ENCODE measurements at places on chromosomes 5 and 9.

DNA sequence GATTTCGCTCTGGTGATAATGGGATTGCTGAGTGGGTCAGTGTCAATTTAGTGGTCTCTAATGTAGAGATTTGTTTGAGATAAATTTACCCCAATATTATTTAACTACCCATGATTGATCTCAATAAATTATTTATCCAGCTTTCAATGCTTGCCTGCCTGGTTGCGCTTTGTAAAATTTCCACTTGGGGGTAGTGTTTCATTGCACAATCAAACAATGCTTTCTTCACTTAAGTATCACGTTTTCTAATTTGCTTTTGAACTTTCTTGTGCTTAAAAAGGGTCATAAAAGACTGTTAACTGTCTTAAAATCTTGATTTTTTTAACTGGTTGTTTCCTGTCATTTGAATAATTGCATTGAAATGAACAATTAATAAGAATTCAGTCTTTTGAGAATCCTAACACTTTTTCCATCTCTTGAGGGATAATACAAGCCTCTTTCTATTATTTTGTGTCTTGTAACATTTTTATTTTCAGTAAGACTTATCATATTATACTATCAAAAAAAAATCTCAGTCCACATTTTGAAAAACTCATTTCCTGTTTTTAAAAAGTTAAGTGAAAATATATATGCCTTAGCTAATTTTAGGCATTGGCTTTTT, 18.7 kb downstream of the HSD17B4 start:
- DNase-seq: no peak

DNA sequence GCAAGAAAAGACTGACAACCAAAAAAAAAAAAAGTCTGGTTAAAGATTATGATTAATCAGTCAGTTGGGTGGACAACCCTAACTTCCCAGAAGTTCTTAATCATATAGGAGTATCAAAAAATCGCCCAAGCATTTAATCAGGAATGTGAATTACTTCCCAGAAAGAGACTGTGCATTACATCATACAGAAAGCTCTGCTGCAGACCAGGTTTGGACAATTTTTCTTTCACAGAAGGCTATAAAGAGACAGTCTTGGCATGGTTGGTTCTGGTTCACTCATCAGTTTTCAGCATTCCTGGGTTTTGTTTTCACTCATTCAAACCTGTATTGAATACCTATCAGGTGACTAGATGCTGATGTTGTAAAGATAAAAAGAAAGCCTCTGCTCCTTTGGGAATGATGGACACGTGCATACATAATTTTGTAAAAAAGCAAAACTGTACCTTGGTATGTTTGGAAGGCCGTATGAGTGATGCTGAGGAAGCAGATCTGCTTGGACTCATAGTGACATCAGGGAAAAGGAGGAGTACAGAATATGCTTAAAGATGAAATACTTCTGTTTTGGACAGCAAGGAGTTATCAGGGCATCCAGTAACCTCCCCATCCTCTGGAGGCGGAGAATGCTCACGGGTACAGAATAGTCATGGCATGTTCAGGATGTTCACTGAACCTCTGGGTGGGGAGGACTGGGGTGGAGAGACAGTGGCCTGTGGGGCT, 178.4 kb downstream of the GNA14 start:
- no peak for DNase-seq

- DNase-seq: no peak
Measured at GRCh38 chr9:99822109-99822805, 572 bp downstream of the NR4A3 start.

DNA sequence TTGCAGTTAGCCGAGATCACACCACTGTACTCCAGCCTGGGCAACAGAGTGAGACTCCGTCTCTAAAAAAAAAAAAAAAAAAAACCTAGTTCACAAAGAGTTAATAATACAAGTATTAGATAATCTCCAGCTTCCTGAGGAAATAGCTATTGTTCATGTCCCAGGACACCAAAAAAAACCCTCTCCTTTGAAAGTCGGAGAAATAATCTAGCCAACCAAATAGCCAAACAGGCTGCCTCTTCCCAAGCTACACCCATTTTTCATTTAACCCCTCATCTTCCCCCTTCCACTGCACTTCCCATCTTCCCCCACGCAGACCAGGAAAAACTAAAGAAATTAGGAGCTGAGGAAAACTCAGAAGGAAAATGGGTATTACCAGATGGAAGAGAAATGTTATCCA, 23.6 kb downstream of the CNOT8 start:
- no peak for DNase-seq

DNA sequence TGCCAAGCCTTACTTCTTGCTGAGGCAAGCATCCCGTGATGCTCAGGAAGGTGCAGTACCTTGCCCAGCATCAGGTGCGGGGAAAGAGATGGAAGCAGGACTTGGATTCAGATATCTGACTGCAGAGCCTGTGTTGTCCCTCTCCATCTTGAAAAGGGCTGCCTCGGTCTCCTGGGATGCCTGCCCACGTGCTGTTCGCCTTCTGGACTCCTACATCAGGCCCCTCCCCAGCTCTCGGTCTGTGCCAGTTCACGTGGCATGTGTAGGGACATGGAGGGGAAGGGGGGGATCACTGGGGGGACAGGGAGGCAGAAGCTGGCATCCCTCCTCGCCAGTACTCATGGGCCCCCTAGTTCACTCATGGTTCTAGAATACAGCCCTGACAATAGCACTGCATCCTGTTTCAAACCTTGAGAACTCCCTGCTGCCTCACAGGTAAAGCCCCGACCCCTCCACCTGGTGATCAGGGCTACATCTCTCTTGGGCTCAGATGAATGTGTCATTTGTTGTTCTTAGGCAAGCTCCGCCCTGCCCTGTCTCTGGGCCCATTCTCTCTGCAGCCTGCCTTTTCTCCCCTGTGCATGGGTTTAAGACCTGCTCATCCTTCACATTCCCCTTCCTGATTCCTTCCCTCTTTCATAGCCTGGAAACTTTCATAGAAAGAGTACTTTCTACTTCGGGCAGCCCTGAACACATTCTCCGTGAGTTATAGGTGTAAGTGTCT, 38.9 kb upstream of the SLC25A51 start:
- no peak for DNase-seq

Measured in activated CD4-positive, CD25-positive, alpha-beta regulatory T cell treated with anti-CD3 and anti-CD28 coated beads, Interleukin-2, amount 50 U/mL, for 16 hours (primary cell).